ENCODE measurements at places on chromosomes 1 and 21.

DNA sequence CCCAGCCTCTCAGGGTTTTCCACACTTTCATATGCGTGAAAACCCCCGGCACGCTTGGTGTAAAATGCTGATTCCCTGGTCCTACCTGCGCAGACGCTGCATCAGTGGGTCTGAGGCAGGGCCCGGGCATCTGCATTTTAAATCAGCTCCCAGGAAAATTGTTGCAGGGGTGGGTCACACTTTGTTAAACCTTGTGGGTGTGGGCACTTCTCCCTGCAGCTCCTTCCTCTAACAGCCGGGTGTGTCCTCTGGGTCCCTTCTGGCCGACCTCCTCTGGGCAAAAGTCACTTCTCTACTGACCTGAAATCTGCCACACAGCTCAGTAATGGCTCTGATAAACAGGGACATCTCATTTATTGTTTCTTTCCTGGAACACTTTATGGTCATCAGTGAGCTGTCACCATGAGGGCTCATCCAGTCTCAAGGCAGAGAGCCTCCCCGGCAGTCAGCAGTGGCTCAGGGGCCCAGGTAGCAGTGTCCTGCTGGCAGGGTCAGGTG is 52.8 kb upstream of the TMPRSS2 start:
- DNase-seq: no peak

GRCh38 chr1:216521477-216521876 is 98.2 kb upstream of the USH2A start:
- DNase-seq: no peak

DNA sequence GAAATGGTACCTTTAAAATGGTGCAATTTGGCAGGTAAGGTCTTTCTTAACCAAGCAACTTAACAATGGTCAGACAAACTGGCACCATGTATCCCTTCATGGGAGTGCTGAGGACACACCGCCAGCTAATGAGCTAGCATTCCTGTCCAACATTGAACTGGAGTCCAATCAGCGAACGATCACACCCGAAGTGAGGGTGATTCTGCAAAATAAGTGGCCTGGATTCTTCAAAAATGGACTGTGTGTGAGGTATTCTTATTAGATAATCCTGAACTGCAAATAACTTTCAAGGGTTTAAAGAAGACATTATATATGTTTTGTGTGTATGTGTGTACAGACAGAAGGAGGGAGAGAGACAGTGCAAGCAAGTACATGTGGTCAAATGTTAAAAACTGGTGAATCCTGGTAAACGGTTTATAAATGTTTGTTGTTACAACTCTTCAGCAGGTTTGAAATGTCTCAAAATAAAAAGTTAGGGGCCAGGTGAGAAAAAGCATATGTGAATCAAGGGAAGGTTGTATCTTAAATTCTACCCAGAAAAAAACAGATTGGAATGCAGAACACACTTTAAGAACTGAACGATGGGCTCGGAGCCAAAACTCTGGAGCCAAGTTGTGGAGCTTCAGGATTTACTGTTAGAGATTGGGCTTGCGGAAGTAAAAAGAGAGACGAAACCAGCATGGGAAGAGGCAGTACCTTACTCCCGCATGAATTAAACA is 20.9 kb downstream of the GADD45A start:
- no peak for DNase-seq

GRCh38 chr1:16420424-16421118 is 16.7 kb downstream of the SPATA21 start:
- peak; percentile 26 for DNase-seq

- DNase-seq: no peak
Observed at GRCh38 chr1:38375035-38375434, 328.4 kb upstream of the POU3F1 start.
